ENCODE measurements at places on chromosomes 13 and 19. TPM values are rescaled to one million over a fixed set of nuclear protein-coding genes. Genes with fewer than 3 reads are reported as not detected.

DNA sequence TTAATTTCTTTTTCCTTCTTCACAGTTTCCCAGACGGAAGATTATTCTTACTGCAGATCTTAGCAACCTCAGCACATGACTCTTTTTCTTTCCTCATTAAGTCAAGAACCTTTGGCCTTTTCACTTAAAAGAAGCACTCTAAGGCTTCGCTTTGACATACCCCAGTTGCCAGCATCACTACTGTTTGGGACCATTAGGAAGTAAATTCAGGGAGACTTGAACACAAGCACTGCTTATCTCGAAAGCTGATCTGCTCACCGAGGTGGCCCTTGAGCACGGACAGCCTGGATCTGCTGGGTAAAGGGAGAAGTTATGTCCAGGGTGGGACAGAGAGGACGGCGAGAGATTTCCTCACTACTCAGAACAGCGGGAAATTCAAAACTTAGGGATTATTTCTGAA lies 151.4 kb upstream of the RNF113B start:
- no peaks in the 10 kb centered on the region for H3K27me3 ChIP-seq
- no peak overlapping the region for H3K27ac ChIP-seq
- no peak for DNase-seq
- peaks cover 9% of the 10 kb centered on the region for H3K4me1 ChIP-seq
- no peaks in the 10 kb centered on the region for H3K36me3 ChIP-seq
- H3K4me3 ChIP-seq: no peak overlapping the region

DNA sequence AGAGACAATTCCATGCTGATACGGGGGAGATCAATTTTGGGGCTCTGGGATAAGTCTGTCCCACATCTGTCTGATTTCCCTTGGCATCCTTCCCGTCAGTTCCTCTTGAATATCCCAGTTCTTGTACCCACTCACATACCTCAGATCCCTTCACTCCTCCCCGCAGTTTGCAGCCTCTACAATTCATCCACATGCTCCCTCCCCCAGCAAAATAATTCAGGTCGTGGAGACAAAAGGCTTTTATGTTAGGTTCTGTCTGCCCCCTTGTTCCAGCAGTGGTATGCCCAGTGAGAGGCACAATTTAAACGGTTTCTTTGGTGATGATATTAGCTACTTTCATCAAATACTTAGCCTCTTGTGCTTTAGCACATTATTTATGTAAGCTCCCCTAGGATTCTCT lies 9.6 kb downstream of the RPS16 start:
- no peaks in the 10 kb centered on the region for H3K36me3 ChIP-seq
- DNase-seq: no peak
- no peaks in the 10 kb centered on the region for H3K27me3 ChIP-seq
- peaks cover 5% of the 10 kb centered on the region for H3K4me1 ChIP-seq
- no peak overlapping the region for H3K4me3 ChIP-seq

DNA sequence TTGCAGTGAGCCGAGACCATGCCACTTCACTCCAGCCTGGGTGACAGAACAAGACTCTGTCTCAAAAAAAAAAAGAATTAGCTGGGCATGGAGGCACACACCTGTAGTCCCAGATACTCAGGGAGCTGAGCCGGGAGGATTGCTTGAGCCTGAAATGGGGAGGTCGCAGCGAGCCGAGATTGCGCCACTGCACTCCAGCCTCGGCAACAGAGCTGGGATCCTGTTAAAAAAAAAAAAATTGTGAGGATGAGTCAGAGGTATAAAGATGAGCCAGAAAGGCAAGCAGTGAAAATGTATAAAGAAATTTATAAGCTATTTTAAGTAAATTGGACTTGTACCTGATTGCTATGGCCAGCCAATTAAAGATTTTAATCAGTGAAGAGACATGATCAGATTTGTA lies 21.1 kb downstream of the KBTBD6 start:
- H3K4me1 ChIP-seq: no peaks in the 10 kb centered on the region
- H3K36me3 ChIP-seq: no peaks in the 10 kb centered on the region
- H3K27me3 ChIP-seq: no peaks in the 10 kb centered on the region
- no peak overlapping the region for H3K27ac ChIP-seq
- no peak for DNase-seq
- H3K4me3 ChIP-seq: no peak overlapping the region

DNA sequence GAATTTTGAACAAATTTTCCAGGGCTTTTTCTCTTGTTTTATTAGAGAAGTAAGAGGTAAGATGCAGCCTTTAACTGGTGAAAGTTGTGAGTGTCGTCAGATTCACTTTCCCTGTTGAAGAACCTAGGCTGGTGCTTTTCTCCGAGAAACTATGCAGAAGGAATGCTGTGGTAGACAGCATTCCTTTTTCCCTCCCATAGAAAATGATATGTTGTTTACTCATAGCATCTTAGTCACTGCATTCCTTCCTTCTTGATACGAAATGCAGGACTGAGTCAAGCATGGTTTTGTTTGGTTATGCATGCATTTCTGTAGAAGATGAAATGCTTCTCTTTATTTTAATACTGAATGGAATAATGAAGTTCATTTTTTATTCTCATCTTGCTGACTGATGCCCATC lies 3.4 kb downstream of the ITGBL1 start:
- H3K4me1 ChIP-seq: no peaks in the 10 kb centered on the region
- no peaks in the 10 kb centered on the region for H3K36me3 ChIP-seq
- no peak overlapping the region for H3K4me3 ChIP-seq
- no peaks in the 10 kb centered on the region for H3K27me3 ChIP-seq
- no peak overlapping the region for H3K27ac ChIP-seq

GRCh38 chr19:33524024-33524664 lies 2.6 kb upstream of the PEPD start:
- no peak for DNase-seq
- no peaks in the 10 kb centered on the region for H3K36me3 ChIP-seq
- H3K27me3 ChIP-seq: no peaks in the 10 kb centered on the region
- H3K27ac ChIP-seq: no peak overlapping the region
- no peak overlapping the region for H3K4me3 ChIP-seq

DNA sequence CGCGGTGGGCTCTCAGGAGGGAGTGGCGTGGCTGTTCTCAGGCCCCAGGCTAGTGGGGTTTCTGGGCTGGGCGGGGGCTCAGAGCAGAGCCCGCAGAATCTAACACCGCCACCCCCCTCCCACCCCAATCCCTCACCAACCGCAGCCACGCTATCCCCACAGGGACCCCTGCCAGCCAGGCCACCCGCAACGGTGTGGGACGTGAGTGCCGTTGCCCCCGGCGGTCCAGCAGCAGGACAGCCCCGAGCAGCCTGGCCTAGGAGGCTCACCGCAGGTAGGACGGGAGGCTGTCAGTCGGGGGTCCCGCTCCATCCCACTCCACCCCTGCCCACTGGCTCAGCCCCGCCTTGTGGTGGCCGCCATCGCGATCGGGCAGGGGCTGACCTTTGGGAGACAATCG lies at the start of gene NTN5:
TSS of gene NTN5 (minus strand) at position 24 of the 400 bp plus-strand sequence. CDS start 2,031 bp downstream, outside the sequence.
- H3K27ac ChIP-seq: no peak within 1 kb of the TSS
- DNase-seq: no peak
- no peaks in the 10 kb centered on the region for H3K36me3 ChIP-seq
- no peak within 1 kb of the TSS for H3K4me3 ChIP-seq
- no peaks in the 10 kb centered on the region for H3K4me1 ChIP-seq

GRCh38 chr13:29556742-29557141 lies 38.7 kb downstream of the SLC7A1 start:
- H3K4me3 ChIP-seq: no peak overlapping the region
- no peaks in the 10 kb centered on the region for H3K36me3 ChIP-seq
- no peak overlapping the region for H3K27ac ChIP-seq
- no peaks in the 10 kb centered on the region for H3K27me3 ChIP-seq
- no peak for DNase-seq

DNA sequence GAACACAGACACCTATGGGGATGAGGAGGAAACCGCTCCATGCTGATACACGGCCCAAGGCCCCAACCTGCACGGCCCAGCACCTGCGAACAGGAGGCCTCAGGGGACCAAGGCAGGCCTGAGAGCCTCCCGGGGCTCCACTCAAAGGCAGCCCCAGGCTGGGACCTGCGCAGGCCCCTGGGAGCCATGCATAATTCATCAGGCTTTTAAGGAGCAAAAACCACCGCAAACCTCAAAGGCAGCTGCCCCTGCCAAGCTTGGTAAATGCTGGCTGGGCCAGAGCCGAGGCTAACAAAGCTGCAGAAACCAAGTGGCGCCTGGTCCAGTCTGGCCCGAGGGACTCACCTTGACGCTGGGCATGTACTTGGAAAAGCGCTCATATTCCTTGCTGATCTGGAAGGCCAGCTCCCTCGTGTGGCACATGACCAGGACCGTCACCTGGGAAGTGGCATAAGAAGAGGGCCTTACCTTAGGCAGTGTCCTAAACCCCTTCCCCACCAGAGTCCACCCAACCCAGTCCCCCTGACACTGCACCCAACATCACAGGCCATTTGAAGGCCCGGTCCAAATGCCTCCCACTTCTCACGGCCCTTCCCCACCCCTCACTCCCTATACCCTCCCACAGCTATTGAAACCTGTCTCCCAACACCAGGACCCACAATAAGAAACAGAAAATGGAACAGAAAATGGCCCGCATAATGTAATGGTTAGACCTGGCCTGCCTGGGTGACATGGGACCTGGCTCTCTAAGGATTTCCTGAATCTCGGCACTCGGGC lies 7.8 kb downstream of the DDX39A start:
- no peak overlapping the region for H3K27ac ChIP-seq
- H3K27me3 ChIP-seq: no peaks in the 10 kb centered on the region
- DNase-seq: no peak
- H3K36me3 ChIP-seq: no peaks in the 10 kb centered on the region
- H3K4me3 ChIP-seq: no peak overlapping the region

DNA sequence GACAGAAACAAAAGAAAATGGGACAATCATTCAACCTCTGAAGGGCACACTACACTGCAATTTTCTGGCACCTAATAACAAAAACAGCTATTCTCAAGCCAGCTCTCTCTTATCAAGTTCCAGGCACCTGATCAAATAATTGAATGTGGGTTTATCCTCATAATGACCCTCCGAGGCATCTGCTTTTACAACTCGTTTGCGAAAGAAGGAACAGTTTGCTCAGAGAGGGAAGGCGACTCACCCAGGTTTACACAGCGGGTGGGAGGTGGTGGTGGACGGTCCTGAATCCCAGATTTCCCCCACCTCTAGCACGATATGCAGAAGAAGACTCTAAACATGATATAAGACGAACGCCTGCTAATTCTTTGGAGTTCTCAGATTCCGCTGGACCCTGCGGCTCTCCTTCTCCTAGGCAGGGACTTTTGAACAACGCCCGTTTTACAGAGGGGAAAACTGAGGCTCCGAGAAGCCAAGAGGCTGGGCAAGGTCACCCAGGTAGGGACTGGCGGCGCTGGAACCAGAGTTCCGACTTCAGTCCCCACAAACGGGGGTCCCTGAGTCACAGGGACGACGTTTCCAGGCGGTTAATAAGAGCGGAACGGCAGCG lies 641 bp downstream of the SGTA start:
- H3K4me3 ChIP-seq: peak overlapping the region; percentile 91
- H3K4me1 ChIP-seq: peaks cover 4% of the 10 kb centered on the region
- H3K27ac ChIP-seq: peak overlapping the region; percentile 96
- no peaks in the 10 kb centered on the region for H3K27me3 ChIP-seq
- DNase-seq: no peak

- H3K27ac ChIP-seq: no peak overlapping the region
- peaks cover 7% of the 10 kb centered on the region for H3K4me1 ChIP-seq
- peak; percentile 74 for DNase-seq
- H3K4me3 ChIP-seq: no peak overlapping the region
- H3K27me3 ChIP-seq: no peaks in the 10 kb centered on the region
- no peaks in the 10 kb centered on the region for H3K36me3 ChIP-seq
These were observed 55.4 kb upstream of the UBL3 start for GRCh38 chr13:29905845-29906244.

DNA sequence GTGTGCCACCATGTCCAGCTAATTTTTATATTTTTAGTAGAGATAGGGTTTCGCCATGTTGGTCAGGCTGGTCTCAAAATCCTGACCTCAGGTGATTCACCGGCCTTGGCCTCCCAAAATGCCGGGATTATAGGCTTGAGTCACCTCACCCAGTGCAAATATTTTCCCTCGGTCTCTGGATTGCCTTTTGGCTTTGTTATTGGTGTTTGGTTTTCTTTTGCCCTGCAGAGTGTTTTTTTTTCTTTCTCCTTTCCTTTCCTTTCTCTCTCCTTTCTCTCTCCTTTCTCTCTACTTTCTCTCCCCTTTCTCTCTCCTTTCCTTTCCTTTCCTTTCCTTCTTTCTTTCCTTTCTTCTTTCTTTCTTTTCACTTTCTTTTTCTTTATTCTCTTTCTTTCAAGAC lies 33.2 kb downstream of the KDM4B start:
- no peak overlapping the region for H3K27ac ChIP-seq
- H3K36me3 ChIP-seq: no peaks in the 10 kb centered on the region
- H3K4me1 ChIP-seq: no peaks in the 10 kb centered on the region

- H3K4me3 ChIP-seq: no peak overlapping the region
- H3K36me3 ChIP-seq: no peaks in the 10 kb centered on the region
- no peak overlapping the region for H3K27ac ChIP-seq
- no peaks in the 10 kb centered on the region for H3K27me3 ChIP-seq
These were observed 9.0 kb downstream of the OR7A5 start for GRCh38 chr19:14826006-14826405.

- no peaks in the 10 kb centered on the region for H3K27me3 ChIP-seq
- H3K4me1 ChIP-seq: no peaks in the 10 kb centered on the region
- H3K27ac ChIP-seq: no peak overlapping the region
- DNase-seq: no peak
- H3K4me3 ChIP-seq: no peak overlapping the region
These were observed 35.6 kb downstream of the GADD45B start for GRCh38 chr19:2511570-2511969.

DNA sequence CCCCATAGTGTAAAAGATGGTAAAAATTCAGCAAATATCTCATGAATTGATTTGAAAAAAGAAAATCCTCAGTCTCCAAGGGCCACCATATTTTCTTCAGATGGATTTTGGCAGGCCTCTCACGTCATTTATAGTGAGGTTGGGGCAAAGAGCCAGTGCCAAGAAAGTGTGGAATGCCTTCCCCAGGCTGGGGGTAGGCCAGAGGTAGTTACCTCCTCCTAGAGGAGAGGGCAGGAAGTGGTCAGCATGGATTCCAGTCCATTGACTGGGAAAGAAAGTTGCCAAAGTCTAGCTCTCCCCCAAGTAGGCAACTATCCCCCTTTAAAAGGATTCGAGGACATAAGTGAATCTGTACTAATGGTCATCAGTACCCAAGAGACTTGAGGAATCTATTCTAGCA lies 68.4 kb upstream of the KCTD4 start:
- no peak for DNase-seq
- no peaks in the 10 kb centered on the region for H3K27me3 ChIP-seq
- H3K36me3 ChIP-seq: peaks cover 10% of the 10 kb centered on the region
- H3K27ac ChIP-seq: no peak overlapping the region
- H3K4me3 ChIP-seq: no peak overlapping the region
- no peaks in the 10 kb centered on the region for H3K4me1 ChIP-seq

DNA sequence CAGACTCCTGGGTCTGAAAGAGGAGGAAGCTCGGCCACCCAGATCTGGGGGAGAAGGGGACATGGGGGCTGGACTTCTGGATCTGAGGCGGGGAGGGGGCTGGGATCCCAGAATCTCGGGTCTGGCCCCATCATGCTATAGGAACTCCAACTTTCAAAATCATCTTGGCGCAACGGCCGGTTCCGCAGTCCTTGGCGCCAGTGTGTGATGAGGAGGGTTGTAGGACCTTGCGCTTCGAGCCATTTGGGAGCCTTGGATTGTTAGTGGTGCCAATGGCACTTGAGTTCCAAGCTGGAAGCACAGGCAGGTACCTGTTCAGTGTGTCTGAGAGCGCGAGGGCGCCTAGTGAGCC lies 324 bp downstream of the RUVBL2 start:
- peak overlapping the region; percentile 80 for H3K4me3 ChIP-seq
- no peak for DNase-seq
- peak overlapping the region; percentile 86 for H3K27ac ChIP-seq
- H3K4me1 ChIP-seq: peaks cover 13% of the 10 kb centered on the region
- H3K27me3 ChIP-seq: no peaks in the 10 kb centered on the region
- peaks cover 8% of the 10 kb centered on the region for H3K36me3 ChIP-seq

GRCh38 chr13:102983496-102983895 lies 82.7 kb downstream of the SLC10A2 start:
- H3K27me3 ChIP-seq: no peaks in the 10 kb centered on the region
- no peaks in the 10 kb centered on the region for H3K36me3 ChIP-seq
- no peak overlapping the region for H3K27ac ChIP-seq
- DNase-seq: peak; percentile 48

The INSL3 gene
- not detected for total RNA-seq

The HSH2D gene
- total RNA-seq: 48.5 TPM

The ZNF304 gene
- total RNA-seq: 2.1 TPM
